ENCODE measurements at places on chromosomes 5 and 9.

DNA sequence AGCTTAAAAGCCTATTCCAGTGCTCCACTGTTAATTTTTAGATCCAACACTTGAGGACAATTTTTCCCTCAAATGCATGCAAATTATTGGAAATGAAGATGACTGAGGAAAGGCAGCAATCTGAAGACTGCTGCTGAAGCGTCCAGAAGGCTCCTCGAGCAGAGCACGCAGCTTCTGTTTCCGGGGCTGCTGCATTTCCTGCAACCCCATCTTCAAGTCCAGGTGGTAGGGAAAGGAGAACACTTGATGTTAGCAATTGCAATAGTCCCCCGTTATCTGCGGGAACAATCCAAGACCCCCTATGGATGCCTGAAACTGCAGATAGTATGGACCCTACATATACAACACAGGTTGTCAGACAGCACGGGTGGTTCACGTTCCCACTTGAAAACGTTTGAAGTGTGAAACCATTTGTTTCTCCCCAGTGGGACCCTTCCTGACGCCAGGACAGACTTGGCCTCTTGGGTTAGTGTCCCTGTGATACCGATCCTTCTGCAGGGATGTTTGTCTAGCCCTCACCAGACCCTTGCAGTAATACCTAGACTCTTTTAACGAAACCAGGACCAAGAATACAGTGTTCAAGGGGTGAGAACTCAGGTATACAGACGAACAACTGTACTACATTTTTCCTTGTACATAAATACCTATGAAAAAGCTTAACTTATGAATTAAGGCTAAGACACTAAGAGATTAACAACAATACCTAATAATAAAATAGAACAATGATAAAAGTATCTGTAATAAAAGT is 152.3 kb downstream of the HSD17B3 start:
- DNase-seq, result no peak

DNA sequence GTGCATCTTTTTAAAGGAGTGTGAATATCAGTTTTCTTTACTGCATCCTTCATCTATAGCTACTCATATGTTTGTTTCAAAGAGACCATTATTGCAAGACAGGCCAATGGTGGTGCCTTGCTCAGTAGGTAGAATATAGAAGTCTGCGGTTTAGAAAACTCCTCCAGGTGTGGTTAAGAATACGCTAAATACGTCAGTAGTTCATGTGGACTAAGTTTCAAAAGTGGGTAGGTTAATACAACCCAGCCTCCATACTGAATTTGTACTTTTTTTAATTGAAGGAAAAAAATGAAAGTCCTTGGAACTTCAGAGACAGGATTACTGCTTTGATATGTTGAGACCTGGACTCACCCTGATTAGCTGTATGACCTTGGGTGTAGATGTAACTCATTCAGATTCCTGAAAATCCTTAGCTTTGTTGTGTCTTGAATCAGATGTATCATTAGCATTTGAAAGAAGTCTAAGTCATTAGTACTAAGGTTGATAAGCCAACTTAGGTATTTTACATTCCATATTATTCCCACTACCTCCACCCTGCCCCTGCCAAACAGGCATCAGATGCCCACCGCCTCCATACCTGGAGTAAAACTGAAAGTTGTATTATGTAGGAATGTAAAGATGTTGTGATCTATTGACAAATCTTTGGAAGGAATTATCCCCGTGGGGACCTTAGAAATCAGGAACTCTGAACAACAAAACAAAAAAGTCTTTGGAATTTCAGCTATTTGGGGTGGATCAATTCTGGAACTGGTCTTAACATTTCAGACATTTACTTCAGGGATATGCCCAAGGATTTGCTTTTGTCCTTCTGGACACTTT is 6.1 kb downstream of the BASP1 start:
- no peak for DNase-seq

DNA sequence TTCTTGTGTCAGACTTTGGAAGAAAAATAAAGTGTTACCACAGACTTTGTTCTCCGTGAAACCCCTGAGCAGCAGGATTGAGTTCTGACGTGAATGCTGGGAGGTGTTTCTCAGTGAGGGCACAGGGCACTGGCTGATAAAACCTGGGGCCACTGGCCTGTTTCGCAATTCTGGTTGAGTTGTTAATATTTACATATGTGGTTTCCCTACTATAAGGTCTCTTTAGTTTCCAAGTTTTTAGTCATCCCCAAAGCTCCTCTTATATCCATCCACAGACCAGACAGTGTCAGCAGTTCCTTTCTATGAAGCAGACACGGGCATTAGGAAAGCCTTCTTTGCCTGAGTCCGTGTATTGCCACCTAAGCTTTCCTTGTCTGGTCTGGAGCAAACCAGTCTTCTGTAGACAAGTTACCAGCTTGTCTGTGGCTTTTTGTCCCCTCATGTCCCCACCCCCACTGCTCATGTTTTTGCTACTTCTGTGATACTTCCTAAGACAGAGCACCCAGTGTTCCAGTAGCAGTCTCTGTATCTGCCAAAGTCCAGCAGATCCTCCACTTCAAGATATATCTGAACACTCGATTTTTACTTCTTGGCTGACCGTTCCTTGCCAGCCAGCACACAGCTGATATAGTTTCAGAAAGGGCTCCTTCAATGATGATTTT is 42.0 kb downstream of the ACO1 start:
- no peak for DNase-seq

GRCh38 chr5:1409381-1410110 is 35.7 kb downstream of the SLC6A3 start:
- no peak for DNase-seq

- DNase-seq, result no peak
These were observed 121.8 kb upstream of the SAP30L start for GRCh38 chr5:154324033-154324432.

GRCh38 chr9:129775448-129775798 is 22.6 kb upstream of the PTGES start:
- no peak for DNase-seq

DNA sequence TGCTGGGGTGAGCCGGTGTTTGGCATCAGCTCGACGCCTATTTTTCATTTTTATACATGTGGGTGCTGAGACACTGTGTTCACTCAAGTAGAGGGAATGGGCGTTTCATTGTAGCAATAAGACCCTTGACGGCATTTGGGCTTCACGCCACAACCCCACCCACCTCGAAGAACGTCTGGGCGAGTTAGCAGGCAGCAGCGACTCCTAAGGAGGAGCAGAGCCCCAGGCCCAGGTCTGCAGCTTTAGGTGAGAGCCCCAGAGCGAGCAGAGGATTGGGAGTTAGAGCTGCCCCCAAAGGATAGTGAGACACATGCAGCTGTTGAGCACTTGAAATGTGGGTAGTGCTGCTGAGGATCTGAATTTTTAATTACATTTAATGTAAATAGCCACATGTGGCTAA is 1.6 kb upstream of the ZFP62 start:
- no peak for DNase-seq

- DNase-seq, result no peak
These were observed 120.4 kb upstream of the PTGER4 start for GRCh38 chr5:40559306-40559705.

GRCh38 chr5:172280929-172281328 is 2.6 kb downstream of the UBTD2 start:
- DNase-seq, result no peak

- no peak for DNase-seq
These were observed 29.8 kb downstream of the TARS1 start for GRCh38 chr5:33470544-33470943.

GRCh38 chr5:69415584-69415958 is 655 bp downstream of the MARVELD2 start:
- DNase-seq, result no peak

GRCh38 chr5:59275510-59276324 is 617.8 kb downstream of the PDE4D start:
- DNase-seq, result no peak

GRCh38 chr9:20197976-20198685 is 409.3 kb upstream of the SLC24A2 start:
- no peak for DNase-seq

DNA sequence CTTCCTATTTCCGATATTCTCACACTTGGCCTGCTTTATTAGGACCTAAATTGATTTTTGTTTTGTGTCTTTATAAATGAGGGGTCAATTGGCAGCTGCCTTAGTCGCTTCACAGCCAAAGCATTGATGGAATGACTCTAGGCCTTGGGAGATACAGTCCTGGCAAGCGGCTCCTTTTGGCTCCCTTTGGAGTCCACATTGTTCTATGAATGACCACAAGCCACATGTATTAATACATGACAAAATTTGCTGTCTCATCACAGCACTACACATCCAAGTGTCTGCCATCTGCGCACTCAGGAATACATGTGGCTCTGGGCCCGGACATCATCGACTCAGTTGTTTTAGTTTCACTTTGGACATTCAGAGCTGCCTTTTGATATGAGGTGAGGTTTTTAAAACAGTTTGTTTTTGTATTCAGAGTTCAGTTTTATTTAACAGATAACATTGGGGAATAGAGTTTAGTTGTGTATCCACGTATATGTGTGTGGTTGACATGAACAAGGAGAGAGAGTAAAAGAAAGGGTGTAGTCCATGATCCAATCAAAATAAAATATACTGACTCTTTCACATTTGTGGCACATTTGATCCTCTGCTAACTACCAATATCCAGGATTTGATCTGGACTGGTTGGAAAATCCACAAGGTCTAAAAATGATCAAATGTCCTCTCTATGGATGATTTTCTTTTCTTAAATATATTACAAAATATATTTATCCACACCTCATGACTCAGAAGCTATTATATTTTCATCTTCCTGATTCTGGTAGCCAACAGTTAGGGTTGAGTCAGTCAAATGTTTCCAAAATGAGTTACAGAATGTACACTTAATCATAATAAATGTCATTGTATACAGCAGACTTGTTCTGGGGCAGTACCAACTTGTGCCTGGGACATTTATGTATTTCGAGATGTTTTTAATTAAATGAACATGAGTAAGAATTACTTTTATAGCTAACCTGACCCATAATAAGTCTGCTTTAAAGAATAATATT is 114.0 kb upstream of the MTAP start:
- no peak for DNase-seq

DNA sequence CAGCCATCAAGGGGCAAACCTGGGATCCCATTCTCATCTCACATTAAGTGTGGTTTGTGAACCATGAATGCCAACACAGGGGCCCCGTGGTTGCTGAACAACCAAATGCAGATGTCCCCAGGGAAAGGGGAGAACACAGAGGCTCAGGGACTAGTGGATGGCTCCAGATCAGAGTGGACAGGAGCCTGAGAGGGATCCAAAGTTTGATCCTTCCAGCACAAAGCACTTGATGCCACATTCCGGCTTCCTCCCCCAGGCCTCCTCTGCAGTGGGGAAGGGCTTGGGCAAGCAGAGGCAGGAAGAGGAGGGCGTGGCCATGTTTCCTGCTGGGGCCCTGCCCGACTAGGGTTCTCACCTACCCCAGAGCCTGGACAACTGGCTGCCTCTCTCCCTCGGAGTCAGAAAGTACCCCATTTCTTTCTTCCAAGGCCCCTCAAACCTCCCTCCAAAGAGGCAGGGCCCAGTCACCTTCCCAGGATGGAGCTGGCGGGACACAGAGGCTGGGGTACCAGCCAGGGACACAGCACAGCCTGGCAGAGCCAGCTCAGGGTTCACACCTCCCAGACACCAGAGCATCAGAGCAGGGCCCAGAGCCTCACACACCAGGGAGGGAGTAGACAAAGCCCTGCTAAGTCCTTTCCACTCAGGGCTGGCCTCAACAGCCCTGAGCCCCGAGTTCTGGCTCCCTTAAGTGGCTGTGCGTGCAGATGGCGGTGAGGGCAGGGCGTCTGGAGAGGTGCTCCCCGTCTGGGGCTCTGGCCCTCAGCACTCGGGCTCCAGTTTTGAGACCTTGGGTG is 4.3 kb upstream of the RNF44 start:
- DNase-seq, result no peak

GRCh38 chr5:177329883-177330282 is 18.2 kb upstream of the MXD3 start:
- no peak for DNase-seq

- no peak for DNase-seq
These were observed 143.8 kb upstream of the PPP1R26 start for GRCh38 chr9:135335691-135336181.

DNA sequence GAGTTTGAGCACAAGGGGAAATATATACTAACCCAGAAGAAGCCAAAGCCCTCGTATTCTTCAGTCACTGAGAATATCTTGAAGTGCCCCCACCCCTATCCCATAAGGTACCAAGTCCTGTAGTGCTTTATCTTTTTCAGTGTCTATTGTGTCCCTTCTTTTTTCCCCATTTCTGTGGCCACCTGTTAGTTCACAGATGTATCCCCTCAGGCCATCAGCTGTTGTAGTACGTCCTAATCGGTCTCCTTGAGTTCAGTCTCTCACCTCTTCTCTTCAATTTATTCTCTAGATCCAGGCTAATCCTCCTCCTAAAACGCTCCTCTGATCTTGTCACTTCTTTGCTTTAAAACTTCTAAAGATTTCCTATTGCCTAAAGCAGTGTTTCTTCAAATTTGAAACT is 10.4 kb downstream of the RGS7BP start:
- no peak for DNase-seq

- no peak for DNase-seq
These were observed 110.0 kb downstream of the PAX5 start for GRCh38 chr9:36924071-36924470.

- DNase-seq, result no peak
These were observed 94.3 kb downstream of the RPS23 start for GRCh38 chr5:82183828-82184227.

- no peak for DNase-seq
These were observed 462.9 kb downstream of the DMRT2 start for GRCh38 chr9:1513105-1513504.

GRCh38 chr5:117013280-117013877 is 438.8 kb upstream of the SEMA6A start:
- no peak for DNase-seq

GRCh38 chr5:87327998-87328397 is 60.3 kb downstream of the RASA1 start:
- no peak for DNase-seq

DNA sequence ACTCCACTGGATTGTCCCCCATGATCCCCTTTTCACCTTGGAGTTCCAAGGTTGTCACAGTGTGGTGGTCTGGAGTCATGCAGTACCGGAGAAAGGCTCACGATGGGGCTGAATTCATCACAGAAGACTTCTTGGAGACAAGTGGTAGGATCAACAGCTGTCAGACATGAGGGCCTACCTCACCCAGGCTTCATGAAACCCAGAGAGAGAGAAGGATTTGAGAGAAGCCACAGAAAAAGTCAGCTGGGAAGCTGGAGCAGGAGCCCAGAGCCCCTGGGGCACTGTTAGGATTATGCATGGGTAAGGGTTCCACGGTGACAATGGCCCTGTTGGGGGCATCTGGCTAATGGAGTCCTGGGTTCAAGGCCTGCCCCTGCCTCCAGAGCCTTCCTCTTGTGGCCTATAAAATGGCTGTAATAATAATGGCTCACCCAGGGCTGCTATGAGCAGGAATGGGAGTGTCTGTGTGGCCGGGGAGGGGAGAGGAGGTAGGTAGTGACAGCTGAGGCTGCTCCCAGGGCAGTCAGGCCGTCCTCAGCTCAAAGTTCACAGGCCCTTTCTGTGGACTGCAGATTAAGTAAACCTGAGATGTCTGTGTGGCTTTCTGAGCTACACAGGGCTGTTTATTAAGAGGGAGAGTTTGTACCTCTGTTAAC is 910 bp downstream of the TRIM14 start:
- no peak for DNase-seq

DNA sequence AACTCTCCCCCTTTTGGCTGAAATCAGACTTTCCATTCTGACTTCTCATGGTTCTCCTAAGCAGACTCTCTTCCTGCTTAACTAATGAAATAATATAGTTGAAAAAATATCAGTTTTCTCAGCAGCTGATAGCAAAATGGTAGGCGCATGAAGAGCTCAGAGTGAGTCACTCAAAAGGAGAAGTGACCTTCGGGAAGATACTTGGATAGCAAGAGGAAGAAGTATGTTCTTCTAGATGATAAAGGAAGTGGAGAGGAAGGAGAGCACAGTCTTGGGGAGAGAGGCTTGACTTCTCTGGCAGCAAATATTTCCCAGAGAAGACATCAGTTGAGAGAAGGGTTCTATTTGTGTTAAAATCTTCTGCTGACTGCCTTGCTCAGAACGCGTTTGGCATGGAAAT is 101.5 kb downstream of the TAF11L14 start:
- no peak for DNase-seq

Data from ascending aorta (tissue), 2 donors.